IPS-NIHi11 (cell line): ENCODE measurements at places on chromosomes 3 and 15.
A peak's percentile ranks its signal among the peaks of the same experiment; 100 is the strongest.

- no peak for DNase-seq
These were observed 1.9 kb downstream of the OSBPL10 start for GRCh38 chr3:31979001-31979697.

DNA sequence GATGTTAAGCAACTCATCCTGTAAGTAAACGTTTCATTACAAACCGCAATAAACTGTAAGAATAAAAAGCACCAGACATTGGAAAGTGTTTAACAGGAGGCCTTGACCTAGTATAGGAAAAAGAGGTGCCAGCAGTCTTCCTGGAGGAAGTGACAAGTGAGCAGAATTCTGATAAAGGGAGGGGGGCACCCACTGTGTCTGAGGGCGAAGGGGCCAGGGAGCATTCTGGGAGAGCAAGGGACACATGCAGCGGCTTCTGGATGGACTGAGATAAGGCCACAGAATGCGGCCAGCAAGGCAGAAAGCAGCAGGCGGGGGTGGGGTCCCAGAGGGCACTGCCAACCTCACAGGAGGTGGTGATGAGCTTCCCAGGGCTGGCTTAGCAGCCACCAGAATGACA is 80.2 kb downstream of the MTHFS start:
- no peak for DNase-seq

GRCh38 chr3:54663501-54664011 is 264.3 kb downstream of the LRTM1 start:
- DNase-seq: no peak

GRCh38 chr3:192861972-192862371 is 55.7 kb downstream of the MB21D2 start:
- DNase-seq: no peak

- no peak for DNase-seq
These were observed 821.6 kb downstream of the SQOR start for GRCh38 chr15:46456456-46456855.

- DNase-seq: no peak
These were observed 490 bp upstream of the ALAS1 start for GRCh38 chr3:52197499-52197841.

GRCh38 chr15:83094583-83094982 is 12.9 kb upstream of the TM6SF1 start:
- DNase-seq: no peak

DNA sequence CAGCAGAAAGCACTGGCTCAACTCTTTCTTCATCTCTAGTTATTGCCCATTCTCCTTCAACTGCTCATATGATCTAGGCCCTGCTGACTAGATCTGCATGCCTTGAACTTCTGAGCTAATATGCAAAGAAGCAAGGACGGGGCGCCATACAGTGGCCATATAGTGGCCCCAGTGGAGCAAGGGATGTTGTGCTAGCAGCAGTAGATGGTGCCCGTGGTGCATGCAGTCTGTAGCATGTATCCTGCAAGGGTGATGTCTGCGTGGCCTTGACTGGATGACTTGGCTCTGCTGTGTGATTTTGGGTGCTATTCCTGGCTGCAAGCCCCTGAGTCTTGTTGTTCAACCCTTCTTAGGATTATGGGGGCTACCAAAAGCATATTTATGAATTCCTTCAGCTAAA is 12.2 kb upstream of the NMD3 start:
- DNase-seq: no peak

DNA sequence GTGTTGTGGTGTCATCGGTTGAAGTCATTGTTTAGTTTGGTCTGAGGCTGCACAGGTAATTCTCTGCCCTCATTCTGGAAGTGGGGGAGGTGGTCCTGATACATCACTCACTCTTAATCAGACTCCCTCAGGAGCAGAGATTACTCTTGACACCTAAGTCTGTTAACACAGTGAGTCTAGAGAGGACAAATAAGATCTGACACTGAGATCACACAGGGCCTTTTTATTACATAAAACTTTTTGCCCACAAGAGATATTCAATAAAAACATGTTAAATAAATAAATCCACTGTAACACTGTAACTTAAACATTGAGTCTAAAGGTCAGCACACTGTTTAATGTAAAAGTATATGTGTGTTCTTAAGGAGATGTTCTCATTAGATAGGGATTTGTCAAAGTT is 57.1 kb upstream of the MBNL1 start:
- no peak for DNase-seq

DNA sequence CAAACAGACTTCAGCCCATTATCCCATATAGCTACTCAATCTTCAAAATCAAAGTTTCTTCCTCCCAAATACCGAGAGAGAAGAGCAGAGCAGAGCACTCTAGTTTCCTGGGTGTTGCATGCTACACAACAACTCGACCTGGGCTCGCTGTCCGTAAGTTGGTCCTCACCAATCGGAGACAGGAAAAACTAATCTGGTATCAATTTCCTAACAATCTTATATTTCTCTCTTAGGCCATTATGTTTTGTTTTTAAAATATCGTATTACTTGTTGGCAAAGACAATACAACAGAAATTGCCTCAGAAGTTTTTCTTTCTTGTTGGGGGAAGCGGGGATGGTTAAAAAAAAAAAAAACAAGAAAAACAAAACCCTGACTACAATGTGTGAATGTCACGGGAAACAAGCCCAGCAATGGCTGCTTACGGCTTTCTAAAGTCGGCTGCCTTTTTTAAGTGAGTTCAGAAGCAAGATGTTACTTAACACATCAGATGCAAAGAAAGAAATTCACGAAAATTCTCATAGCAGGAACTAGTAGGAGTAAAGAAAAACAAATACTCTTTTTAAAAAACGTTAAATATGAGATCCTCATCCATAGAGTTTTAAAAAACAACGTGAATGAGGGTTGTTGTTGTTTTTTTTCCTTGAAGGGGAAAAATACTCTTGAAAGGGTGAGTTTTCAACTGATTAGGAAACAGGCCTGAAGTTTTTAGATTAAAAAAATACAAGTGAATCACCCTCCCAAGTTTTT is 1.9 kb downstream of the VGLL4 start:
- DNase-seq: peak; percentile 33

DNA sequence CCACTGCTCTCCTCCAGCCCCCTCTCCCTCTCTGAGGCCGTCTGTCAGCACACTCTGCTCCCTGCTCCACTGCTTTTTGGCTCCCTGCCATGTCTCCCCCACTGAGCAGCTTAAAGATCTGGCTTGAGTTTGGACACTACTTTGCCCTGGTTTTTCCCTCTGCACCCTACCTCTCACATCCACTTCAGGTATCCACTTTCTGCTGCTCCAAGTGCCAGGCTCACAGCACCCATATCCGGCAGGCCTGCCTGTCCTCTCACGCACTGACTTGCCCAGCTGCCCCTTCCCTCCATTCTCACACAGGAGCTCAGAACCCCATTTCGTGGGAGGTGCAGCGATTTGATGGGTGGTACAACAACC is 3.7 kb downstream of the DUOX1 start:
- no peak for DNase-seq

- DNase-seq: no peak
These were observed 218.1 kb downstream of the CLSTN2 start for GRCh38 chr3:140152851-140153639.

DNA sequence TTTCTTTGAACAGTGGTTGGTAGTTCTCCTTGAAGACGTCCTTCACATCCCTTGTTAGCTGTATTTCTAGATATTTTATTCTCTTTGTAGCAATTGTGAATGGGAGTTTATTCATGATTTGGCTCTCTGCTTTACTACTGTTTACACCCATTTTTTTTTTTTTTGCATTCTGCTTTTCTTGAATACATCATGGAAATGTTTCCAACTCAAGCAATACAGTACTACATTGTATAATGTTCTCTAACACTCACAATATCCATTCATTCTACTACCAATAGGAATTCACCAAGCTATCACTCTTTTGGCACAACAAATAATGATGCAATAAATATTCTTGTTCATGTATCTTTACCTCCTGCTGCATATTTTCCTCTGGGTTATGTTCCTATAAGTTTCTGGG is 801.7 kb downstream of the NTRK3 start:
- no peak for DNase-seq

GRCh38 chr3:30233913-30234646 is 372.3 kb upstream of the TGFBR2 start:
- DNase-seq: no peak

- no peak for DNase-seq
These were observed 154.4 kb downstream of the DNAJB8 start for GRCh38 chr3:128312271-128312670.

- no peak for DNase-seq
These were observed 750 bp downstream of the PODXL2 start for GRCh38 chr3:127629467-127630403.
